Pulmonary artery endothelial cell (primary cell): ENCODE measurements at places on chromosomes 11 and 22.

- no peak for DNase-seq
These were observed 16.1 kb upstream of the RELT start for GRCh38 chr11:73359930-73360742.

DNA sequence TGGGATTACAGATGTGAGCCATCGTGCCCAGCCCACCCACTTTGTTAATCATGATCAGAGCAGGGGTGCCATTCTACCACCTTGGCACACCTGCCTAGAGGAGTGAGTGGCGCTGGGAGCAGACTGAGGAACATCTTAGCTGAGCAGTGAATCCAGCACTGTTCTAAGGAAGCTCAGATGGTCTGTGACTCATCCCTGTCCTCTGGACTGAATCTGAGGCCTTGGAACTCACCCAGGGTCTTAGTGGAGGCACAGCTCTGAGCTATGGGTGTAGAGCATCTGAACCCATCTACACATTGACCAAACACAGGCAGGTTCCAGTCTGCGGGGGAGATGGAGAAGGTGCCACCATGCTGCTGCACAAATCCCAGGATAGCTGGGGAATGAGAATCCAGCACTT is 14.9 kb downstream of the PGAP2 start:
- no peak for DNase-seq

DNA sequence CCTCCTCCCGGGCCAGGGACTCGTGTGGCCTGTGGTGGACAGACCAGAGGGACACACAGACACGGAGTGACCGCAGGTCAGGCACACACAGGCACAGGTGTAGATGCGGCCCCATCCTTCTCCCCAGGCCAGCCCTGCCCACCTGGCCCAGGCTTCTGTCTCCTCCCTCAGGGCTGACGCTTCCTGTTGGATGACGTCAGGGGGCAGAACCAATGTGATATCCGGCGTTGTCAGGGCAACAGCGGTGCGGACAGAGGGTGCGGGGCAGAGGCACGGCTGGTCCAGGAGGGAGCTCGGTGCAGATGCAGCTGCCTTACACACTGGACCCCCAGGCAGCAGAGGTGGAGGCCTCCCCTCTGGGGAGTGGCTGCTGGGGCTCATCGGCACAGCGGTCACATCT is 2.9 kb upstream of the TUBGCP6 start:
- no peak for DNase-seq

GRCh38 chr11:58046231-58046630 is 15.5 kb downstream of the OR6Q1 start:
- no peak for DNase-seq

- DNase-seq = no peak
These were observed 47.5 kb downstream of the PAMR1 start for GRCh38 chr11:35477901-35478300.

GRCh38 chr22:46953968-46954765 is 191.7 kb downstream of the TBC1D22A start:
- no peak for DNase-seq

DNA sequence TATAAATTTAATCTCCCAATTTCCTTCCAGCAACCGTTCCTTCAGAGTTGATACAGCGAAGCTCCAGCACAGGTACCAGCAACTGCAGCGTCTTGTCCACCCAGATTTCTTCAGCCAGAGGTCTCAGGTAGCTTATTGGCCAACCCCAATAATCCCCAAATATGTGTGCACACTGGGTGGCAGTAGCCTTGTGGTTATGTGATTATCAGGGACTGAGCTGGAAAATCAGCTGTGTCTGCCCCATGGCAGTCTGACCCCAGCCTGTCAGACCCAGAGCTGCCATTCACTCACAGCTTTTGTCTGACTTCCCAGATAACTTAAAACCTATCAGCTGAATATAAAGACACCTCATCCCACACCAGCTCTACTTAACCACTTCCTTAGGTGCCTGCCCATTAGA is 2.0 kb downstream of the HSCB start:
- DNase-seq = no peak

GRCh38 chr11:95148406-95148805 is 58.8 kb downstream of the ENDOD1 start:
- no peak for DNase-seq

DNA sequence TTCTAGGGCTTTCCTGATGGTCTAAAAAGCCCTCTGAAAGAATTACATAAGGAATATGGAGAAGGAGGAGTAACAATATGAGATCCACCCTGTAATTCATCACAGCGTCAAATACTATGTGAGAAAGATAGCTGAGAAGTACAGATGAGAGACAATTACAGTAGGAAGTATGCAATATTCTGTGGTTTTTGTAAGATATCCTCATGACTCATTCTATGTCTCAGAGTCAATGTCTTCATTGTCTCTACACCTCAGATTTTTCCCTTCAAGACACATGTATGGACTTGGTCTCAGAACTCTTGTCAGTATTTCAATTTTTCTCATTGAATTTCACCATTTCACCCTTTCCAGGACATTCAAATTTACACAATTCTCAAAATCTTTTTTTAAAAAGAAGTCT is 343.3 kb upstream of the CTSC start:
- no peak for DNase-seq

- no peak for DNase-seq
These were observed 64.2 kb downstream of the MICAL2 start for GRCh38 chr11:12174477-12175143.

GRCh38 chr11:45022294-45023064 is 71.8 kb upstream of the TP53I11 start:
- DNase-seq = no peak

GRCh38 chr11:125408311-125408711 is 87.8 kb downstream of the FEZ1 start:
- DNase-seq = no peak

- DNase-seq = no peak
These were observed 57.1 kb downstream of the THAP12 start for GRCh38 chr11:76323804-76324203.

DNA sequence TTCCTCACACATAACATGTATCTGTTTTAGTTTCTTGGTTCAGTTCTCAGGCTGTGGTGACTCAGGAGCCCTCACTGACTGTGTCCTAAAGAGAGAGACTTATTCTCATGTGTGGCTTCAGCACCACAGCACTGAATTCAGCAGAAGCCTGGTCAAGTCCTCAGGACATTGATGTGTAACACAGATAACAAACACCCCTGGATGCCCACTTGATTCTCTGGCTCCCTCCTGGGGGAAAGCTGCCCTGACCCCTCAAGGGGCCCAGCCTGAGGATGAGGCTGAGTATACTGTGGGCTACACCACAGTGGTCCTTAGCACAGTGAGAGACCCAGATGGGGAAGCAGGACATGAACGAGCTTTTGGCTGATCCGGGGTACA is 87.2 kb upstream of the VPREB1 start:
- no peak for DNase-seq

- no peak for DNase-seq
These were observed 40.1 kb upstream of the TIMP3 start for GRCh38 chr22:32761251-32761903.
